ENCODE measurements at places on chromosomes 1 and 21.
A peak's percentile ranks its signal among the peaks of the same experiment; 100 is the strongest.

DNA sequence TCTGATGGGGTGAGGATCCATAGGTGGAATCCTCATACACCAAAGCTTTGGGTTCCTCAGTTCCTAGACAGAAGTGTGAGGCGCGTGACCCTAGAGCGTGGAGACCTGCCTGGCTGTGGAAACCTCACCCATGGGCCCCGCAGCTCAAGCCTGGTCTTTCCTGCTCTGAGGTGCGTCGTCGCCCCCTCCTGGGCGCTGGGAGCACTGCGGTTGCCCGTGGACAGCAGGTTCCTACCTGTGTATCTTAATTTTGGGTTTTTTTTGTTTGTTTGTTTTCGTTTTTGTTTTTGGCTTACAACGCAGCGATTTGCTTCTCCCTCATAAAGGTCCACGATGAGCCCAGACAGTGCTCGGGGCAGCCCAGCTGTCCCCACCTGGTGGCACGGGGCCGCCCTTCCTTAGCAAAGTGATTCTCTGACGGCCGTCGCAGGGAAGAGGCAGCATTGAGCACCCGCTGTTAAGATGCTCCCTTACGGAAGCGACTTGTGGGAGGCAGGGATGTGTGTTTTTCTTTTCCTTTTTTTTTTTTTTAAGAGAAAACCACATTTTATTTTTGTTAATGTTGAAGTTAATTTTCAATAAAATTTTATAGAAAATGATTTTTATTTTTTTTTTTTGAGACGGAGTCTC lies 36.5 kb upstream of the TRAPPC10 start:
- peak; percentile 81 for DNase-seq

DNA sequence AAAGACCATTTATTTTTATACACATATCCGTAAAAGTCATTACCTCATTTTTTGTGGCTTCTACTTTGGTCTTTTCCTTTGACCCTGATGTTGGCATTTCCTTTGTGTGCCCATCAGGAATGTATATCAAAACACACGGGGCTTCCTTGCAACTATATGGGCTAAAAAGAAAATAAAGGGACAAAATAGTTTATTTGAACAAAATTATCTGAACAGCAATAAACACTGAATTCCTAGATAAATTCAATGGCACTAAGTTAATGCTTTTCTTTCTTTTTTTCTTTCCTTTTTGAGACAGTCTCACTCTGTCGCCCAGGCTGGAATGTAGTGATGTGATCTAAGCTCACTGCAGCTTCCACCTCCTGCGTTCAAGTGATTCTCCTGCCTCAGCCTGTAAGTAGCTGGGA lies 45.2 kb downstream of the EPRS1 start:
- DNase-seq: no peak

DNA sequence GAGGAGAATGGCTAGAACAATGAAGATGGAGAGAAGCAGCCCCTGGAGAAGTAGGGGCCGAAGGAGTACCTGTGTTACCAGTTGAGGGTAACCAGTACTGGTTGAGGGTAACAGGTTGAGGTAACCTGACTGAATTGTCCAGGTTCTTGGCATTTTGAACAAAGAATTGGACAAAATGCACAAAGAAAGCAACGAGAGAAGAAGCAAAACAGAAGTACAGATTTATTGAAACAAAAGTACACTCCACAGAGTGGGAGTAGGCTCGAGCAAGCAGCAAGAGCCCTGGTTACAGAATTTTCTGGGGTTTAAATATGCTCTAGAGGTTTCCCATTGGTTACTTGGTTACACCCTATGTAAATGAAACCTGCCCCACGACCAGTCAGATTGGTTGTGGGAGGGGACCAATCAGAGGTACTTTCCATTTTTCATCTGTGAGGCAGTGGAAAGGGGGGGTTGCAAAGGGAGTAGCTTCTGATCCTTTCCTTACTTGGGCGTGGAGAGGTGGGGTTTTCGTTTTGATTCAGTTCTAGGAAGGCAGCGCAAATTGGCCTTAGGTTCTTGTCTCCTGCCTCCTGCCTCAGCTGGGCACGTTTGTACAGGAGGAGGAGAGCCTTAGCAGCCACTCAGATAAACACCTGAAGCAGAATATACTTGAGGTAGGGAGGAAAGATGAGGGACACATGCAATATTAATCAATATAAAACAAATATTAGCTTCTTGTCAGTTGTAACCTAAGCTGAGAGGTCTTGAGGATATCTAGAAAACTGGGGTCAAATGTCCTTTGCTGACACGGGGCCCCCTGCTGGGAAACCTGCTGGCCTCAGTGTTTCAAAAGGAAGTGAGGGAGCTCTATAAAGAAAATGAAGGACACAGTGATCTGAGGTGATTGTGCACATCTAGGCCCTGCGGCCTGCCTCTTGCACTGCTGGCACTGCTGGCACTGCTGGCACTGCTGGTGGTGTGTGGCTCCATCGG lies 14.3 kb upstream of the LSM10 start:
- DNase-seq: peak; percentile 66

DNA sequence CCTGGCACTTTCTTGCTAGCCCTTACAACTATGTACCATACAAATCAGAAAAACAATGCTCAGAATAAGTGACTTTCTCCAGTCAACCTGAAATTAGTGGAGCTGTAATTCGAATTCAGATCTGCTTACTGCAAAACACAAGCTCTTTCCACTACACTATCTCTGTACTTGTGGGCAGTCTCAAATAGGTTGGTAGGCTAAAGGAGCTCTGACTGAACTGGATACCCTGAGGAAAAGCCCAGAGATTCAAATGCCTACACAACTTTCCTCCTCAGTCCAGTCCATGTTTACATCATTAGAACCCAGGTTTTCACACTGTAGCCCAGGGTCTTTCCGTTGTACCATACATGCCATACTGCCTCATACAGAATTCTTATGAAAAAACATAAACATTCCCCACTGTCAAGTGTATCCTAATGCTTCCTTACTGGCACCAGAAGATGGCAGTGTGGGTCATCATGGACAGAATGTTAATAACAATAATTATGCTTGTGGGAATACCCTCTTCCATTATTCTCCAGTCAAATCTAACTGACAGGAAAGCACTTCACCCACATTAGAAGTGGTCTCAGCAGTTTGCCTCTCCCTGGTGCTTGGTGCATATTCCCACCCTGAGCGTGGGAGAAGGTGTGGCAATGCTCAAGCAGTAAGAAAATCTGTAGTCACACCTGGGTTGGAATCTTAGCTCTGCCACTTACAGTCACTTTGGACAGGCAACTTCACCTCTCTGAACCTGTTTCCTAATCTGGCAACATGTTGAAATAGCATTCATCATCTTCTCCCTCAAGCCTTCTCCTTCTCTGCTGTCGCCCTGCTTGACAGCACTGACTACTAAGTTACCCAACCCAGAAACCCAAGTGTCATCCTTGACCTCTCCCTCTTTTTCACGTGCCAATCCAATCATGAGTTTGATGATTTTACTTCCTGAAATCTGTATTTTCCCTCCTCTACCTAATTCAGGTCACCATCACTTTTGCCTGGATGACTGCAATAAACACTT lies 14.4 kb upstream of the ZFYVE9 start:
- peak; percentile 47 for DNase-seq

DNA sequence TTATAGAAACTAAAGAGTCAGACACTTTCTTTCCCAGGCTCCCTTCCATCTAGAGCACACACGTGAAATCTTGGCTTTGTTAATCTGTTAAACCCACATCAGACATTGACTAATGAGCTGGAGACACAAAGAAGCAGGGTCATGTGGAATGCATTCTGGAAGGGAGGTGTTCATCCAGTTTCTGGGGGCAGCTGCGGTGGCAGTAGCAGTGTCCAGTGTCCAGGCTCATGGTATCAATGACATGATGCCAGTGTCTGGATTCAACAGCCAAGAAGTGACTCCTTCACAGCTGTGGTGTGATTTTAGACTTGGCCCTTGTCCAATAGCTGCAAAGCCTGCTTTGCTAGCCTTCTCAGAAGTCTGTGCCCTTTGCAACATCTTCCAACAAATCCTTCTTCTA lies 95.2 kb downstream of the NTPCR start:
- no peak for DNase-seq

GRCh38 chr1:6969106-6969505 lies 183.9 kb downstream of the CAMTA1 start:
- no peak for DNase-seq
